ENCODE measurements at places on chromosomes 12 and 14.

DNA sequence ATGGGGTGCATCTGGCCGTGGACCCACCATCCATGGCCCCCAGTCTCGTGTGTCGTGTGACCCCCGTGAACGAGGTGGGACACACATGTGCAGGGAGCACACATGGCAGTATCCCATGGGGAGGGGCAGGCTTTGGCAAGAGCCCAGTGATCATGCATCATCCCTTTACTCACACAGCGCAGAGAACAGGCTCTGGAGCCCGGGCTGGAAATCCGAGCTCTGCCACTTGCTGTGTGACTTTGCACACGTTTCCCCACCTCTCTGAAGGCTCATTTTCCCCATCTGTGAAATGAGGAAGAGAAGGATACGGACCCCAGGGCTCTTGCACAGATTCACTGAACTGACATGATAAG is 119.9 kb downstream of the PHETA1 start:
- DNase-seq, result no peak

GRCh38 chr14:105853089-105853906 is 326.9 kb downstream of the TMEM121 start:
- DNase-seq, result no peak

DNA sequence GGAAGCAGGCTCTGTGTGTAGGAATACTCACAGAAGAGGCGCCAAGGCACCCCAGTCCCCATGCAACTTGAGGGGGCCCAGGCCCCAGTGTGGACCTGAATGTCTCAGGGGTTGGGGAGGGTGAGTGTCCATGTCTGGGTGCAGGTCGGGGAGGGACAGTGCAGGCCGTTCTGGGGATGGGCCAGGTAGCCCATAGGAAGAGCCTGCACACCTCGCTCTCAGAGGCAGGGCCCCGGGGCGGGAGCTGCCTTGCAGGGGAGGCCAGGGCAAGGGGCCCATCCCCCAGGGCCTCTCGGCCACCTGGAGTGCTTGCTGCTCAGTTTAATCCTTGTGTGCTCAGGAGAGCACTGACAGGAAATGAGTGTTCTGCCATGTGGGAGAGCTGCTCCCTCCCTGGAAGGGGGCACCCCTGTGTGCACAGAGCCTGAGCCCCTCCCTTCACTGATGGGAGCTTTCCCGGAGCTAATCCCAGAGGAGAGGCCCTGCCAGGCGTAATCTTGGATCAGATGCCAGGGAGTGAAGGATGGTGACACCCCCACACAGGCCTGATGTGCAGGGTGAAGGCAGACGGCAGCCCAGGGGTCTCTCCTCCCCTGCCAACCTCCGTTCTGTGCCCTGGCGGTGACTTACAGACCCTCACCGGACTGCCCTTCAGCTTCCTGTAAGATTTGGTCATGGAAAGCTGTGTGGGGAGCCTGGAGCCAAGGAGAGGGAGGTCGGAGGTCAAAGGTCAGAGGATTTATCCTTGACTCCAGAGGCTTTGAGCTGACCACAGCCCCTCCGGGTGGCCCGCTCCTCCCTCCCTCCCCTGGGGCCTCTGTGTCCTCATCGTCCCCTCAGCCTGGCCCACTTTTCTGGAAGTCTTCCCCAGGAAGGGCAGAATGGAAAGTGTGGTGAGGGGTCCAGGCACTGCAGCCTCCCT is 24.4 kb upstream of the FBRSL1 start:
- DNase-seq, result no peak

GRCh38 chr14:53186532-53186931 is 33.4 kb upstream of the DDHD1 start:
- DNase-seq, result no peak

DNA sequence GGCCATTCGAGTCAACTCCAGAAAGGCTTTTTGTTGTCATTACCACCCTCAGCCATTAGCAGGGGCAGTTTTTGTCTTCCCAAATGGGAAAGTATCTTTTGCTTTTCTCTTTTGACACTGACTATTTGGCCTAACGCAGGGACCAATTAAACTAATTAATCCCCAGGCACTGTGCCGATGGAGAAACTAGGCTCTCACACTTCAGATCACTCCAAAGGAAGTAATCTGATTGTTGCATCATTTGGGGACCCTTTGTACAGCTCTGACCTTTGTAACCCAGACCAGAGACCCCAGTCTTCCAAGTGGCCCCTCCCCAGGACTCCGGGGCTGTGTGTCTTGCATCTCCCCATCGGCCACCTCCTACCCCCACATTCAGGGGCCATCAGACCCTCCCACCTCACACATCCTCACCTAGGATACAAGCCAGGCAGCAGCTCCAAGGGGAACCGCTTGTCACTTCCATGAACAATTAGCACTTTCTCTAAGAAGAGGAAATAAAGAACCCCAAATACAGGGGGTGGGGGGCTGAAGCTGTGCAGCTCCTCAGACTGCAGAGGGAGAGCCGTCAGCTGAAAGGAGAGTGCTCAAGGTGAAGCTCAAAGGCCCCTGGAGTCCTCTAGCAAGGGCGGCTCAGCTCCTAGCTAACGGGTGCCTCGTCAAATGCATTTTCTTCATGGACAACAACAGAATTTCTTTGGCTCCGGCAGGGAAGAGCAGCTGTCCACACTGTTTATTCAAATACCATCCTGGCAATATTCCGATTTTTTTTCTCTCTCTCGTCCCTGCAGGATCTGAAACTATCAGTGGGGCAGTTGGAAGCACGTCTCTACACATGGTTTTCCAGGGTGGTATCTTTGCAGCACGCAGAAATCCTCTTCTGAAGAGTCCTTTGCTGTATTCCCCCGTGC is 64.3 kb upstream of the DIO3 start:
- DNase-seq, result no peak

DNA sequence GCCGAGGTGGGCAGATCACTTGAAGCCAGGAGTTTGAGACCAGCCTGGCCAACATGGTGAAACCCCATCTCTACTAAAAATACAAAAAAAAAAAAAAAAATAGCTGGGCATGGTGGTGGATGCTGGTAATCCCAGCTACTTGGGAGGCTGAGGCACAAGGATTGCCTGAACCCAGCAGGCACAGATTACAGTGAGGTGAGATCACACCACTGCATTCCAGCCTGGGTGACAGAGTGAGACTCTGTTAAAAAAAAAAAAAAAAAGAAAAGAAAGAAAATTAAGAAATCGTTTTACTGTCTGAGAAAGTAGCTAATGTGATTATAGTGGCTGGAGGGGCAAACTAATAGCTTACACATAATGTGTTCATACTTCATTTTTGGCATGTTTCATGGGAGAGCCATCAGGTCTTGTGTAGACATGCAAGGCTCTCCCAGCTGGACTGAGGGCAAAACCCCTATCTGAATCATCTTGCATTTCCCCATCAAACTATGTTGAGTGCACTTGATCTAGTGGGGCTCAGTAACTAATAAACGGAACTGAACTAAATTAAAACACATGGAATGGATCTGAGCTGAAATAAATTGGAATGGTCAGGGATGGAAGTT is 16.2 kb downstream of the KIF21A start:
- DNase-seq, result no peak

- no peak for DNase-seq
Observed at GRCh38 chr12:2083008-2083407, 30.2 kb downstream of the CACNA1C start.

GRCh38 chr14:50342221-50343078 is 30.3 kb downstream of the DMAC2L start:
- DNase-seq, result no peak
